ENCODE measurements at places on chromosomes 7 and 10. TPM values are rescaled to one million over a fixed set of nuclear protein-coding genes. Genes with fewer than 3 reads are reported as not detected.

GRCh38 chr7:15925608-15926007 lies 239.1 kb upstream of the MEOX2 start:
- no peak overlapping the region for H3K27ac ChIP-seq
- no peaks in the 10 kb centered on the region for H3K4me1 ChIP-seq
- no peaks in the 10 kb centered on the region for H3K36me3 ChIP-seq
- no peak for DNase-seq
- H3K27me3 ChIP-seq, result no peaks in the 10 kb centered on the region

DNA sequence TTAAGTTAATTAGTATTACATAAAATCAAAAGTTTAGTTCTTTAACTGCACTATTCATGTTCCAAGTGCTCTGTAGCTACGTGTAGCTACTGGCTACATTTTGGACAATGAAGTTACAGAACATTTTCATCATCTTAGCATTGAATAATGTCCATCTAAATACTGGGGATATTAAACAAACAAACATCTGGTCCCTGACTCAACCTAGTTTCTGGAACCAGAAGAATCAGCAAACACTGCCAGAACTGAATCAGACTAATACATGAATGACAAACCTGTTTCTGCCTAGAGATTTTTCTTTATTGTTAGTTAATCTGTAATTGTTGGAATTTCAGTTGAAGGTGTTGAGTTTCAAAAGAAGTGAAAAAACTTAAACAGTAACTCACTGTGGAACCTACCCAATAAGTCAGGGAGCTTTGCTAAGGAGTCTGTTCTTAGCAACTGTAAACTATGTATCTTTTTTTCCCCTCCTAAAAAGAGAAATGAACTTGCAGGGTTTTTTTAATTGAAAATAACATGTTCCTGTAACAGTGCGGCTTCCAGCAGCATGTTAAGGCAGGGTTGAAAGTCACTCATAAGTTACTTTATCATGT lies 58.3 kb downstream of the CDK13 start:
- DNase-seq, result no peak
- H3K27me3 ChIP-seq, result no peaks in the 10 kb centered on the region
- peaks cover 16% of the 10 kb centered on the region for H3K36me3 ChIP-seq
- H3K4me1 ChIP-seq, result peaks cover 9% of the 10 kb centered on the region
- H3K27ac ChIP-seq, result no peak overlapping the region

DNA sequence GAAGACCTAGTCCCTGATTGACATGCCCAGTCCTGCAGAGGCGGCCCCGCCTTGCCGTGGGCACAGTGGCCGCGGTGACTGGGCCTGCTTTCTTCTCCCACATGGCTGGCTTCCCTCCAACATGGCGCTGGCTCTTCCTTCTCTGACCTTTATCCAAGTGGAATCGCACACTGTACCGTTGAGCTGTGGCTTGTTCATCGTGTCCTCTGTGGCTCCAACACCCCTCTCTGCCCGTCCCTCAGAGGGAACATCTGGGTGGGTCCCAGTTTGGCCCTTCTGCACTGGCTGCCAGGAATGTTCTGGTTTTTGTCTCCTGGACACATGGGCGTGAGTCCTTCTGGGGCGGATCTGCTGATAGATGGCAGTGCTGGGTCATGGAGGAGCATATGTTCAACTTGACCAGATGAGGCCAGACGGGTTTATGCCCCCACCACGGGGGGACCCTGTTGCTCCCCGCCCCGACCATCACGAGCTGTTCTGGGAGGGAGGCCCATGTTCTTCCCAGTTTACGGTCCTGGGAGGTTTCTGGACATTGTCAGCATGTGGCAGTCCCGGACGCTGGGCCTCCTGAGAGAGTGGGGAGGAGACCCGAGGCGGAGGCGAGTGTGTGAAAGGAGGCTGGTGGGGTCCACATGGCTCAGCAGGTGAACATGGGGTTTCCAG lies 63.5 kb downstream of the LHPP start:
- H3K27me3 ChIP-seq, result no peaks in the 10 kb centered on the region
- H3K27ac ChIP-seq, result no peak overlapping the region
- no peaks in the 10 kb centered on the region for H3K36me3 ChIP-seq

GRCh38 chr10:101032637-101033224 lies 1.7 kb downstream of the SFXN3 start:
- H3K27me3 ChIP-seq, result peaks cover 18% of the 10 kb centered on the region
- H3K4me1 ChIP-seq, result peaks cover 27% of the 10 kb centered on the region
- H3K36me3 ChIP-seq, result peaks cover 28% of the 10 kb centered on the region
- peak overlapping the region; percentile 95 for H3K27ac ChIP-seq

- no peak overlapping the region for H3K27ac ChIP-seq
- H3K36me3 ChIP-seq, result no peaks in the 10 kb centered on the region
- peaks cover 12% of the 10 kb centered on the region for H3K4me1 ChIP-seq
- no peak for DNase-seq
Observed at GRCh38 chr7:42947521-42947920, 15.3 kb downstream of the MRPL32 start.

GRCh38 chr7:16422103-16422435 lies 731 bp upstream of the CRPPA start:
- no peak overlapping the region for H3K27ac ChIP-seq
- H3K27me3 ChIP-seq, result peaks cover 5% of the 10 kb centered on the region
- no peak for DNase-seq
- peak overlapping the region; percentile 66 for H3K4me3 ChIP-seq
- peaks cover 3% of the 10 kb centered on the region for H3K36me3 ChIP-seq

- no peak for DNase-seq
- H3K36me3 ChIP-seq, result peaks cover 15% of the 10 kb centered on the region
- no peak overlapping the region for H3K4me3 ChIP-seq
- H3K27ac ChIP-seq, result no peak overlapping the region
- peaks cover 2% of the 10 kb centered on the region for H3K27me3 ChIP-seq
- peaks cover 24% of the 10 kb centered on the region for H3K4me1 ChIP-seq
Observed at GRCh38 chr7:92973293-92973731, 136.9 kb upstream of the CDK6 start.

GRCh38 chr7:130667593-130668257 lies 823 bp downstream of the COPG2 start:
- H3K27me3 ChIP-seq, result no peaks in the 10 kb centered on the region
- DNase-seq, result no peak
- peak overlapping the region; percentile 88 for H3K4me3 ChIP-seq
- peaks cover 22% of the 10 kb centered on the region for H3K4me1 ChIP-seq

DNA sequence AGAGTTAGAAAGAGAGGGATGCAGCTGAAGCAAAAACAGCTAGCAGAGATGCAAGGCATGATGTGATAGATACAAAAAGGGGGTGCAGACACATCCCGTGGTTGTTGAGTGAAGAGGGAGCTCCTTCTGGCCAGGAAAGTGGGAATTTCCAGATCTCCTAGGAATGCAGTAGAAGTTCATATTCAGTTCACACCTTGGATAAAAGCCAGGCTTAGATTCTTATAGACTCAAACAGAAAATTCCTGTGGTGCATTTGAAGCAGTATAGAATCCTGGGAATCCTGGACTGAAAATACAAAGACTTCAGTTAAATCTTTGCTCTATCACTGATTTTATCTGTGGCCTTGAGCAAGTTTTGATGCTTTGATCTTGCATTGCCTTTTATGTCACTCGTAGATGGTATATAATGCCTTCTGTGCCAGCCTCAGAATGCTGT lies 33.9 kb downstream of the SGPL1 start:
- no peak for DNase-seq
- no peaks in the 10 kb centered on the region for H3K27me3 ChIP-seq
- H3K27ac ChIP-seq, result no peak overlapping the region

GRCh38 chr7:26159243-26159642 lies 7.2 kb downstream of the NFE2L3 start:
- no peak for DNase-seq
- H3K27me3 ChIP-seq, result no peaks in the 10 kb centered on the region

DNA sequence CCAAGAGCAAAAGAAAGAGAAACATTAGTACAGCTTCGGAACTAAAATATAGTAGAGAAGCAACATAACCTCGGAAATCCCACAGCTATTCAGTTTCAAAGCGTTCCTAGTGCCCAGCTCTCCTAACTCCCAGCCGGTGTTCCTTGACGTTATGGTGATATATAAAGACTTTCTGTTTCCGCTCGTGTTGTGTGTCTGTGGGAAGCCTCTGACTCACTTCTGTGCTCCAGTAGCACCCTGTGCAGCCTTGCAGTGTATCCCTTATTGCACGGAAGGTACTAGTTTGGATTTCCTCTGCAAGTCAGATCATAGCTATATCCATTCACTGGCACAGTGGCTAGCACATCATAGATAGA lies 535 bp downstream of the ASAH2B start:
- peak overlapping the region; percentile 93 for H3K27ac ChIP-seq
- peak overlapping the region; percentile 98 for H3K4me3 ChIP-seq
- peaks cover 17% of the 10 kb centered on the region for H3K4me1 ChIP-seq
- H3K36me3 ChIP-seq, result peaks cover 2% of the 10 kb centered on the region
- H3K27me3 ChIP-seq, result peaks cover 15% of the 10 kb centered on the region

DNA sequence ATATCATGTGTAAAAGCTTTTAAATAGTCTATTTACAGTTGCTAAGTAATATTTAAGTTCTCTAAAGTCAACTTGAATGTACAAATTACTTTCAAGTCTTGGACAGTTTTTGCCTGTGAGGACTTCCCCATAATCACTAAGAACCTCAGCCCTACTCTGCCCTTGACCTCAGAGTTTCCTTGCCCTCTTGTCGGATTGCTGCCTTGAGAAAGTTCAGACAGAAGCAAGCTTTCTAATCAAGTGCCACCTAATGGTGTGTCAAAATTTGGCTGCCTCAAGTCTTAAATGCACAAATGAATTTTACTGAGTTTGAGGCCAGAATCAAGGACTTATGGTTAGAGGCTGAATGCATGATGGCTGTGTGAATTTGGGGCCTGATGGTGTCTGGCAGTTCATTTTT lies 88.3 kb upstream of the KAT6B start:
- H3K4me1 ChIP-seq, result peaks cover 26% of the 10 kb centered on the region
- H3K27me3 ChIP-seq, result no peaks in the 10 kb centered on the region
- peaks cover 1% of the 10 kb centered on the region for H3K36me3 ChIP-seq
- no peak overlapping the region for H3K4me3 ChIP-seq
- H3K27ac ChIP-seq, result no peak overlapping the region

DNA sequence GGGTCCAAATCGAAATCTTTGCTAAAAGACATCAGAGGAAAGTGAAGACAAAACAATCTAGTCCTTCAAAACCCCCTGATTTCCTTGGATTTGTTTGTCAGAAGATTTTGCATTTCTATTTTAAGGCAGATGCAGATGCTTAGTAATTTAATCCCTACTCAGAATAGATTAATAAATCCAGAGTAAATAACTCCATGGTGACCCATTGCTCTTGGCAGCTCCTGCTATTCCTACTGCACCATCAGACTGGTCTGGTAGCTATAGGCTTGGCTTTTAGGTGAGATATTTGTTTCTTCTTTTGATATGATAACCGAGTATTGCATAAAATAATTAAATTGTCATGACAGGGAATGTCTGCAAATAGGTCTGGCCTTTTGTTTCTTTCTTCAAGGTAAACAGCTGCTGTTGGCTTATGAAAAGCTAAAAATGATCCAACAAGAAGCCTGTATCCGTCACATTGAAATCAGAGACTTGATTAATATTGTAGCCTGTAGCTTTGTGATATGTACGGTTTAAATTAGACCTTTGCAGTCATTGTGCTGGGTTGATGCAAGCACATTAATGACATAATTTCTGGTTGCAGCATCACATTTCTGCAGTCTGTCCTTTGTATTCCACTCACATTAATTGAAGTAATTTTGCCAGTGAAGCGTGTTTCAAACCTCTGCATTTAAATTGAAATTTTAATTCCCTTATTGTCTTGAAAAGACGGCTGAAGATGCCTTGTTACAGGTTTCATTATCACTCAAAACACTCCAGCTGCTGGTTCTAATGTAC lies 40.7 kb downstream of the EXOC4 start:
- H3K27me3 ChIP-seq, result no peaks in the 10 kb centered on the region
- no peak overlapping the region for H3K27ac ChIP-seq
- no peaks in the 10 kb centered on the region for H3K4me1 ChIP-seq
- DNase-seq, result no peak

GRCh38 chr7:139813151-139813550 lies 15.9 kb upstream of the TBXAS1 start:
- H3K27me3 ChIP-seq, result peaks cover 2% of the 10 kb centered on the region
- DNase-seq, result no peak
- H3K27ac ChIP-seq, result no peak overlapping the region
- peaks cover 2% of the 10 kb centered on the region for H3K36me3 ChIP-seq

DNA sequence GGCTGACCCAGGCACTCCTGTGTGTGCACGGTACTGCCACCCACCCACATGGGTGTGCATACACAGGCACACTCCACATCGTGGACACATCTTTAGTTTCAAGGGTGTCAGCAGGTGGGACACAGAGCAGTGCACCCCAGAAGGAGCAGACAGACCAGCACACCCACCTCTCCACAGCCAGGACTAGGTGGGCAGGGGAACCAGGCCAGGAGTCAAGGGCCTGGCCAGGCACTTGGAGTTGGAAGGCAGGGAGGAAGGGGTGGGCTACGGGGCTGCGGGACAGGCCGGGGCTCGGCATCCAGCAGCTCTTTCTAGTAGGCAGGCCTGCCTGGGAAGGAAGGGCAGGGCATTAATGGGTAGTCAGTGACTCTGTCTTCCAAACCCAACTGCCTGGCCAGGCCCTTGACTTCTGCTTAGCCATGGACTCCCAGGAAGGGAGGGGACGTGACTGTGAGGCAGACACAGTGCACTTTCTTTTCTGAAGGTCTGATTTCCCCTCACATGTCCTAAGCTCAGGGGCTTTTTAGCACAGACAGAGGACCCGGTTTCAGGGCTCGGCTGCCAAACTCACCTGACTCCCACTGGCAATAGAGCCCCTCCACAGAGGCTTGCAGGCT lies 14.6 kb downstream of the RASGEF1A start:
- H3K36me3 ChIP-seq, result no peaks in the 10 kb centered on the region
- H3K4me1 ChIP-seq, result peaks cover 6% of the 10 kb centered on the region
- no peak overlapping the region for H3K27ac ChIP-seq
- DNase-seq, result no peak
- H3K27me3 ChIP-seq, result peaks cover 10% of the 10 kb centered on the region

- H3K27ac ChIP-seq, result no peak overlapping the region
- DNase-seq, result no peak
- H3K27me3 ChIP-seq, result no peaks in the 10 kb centered on the region
- no peak overlapping the region for H3K4me3 ChIP-seq
Observed at GRCh38 chr7:1548438-1548831, 7.6 kb downstream of the TMEM184A start.

The H2BK1 gene
- total RNA-seq, result not detected

The BEND7 gene
- total RNA-seq, result not detected

The DCLRE1C gene
- total RNA-seq, result 20.9 TPM

The SFRP4 gene
- not detected for total RNA-seq

The LRGUK gene
- total RNA-seq, result not detected

The LIPJ gene
- not detected for total RNA-seq

The FKBP6 gene
- total RNA-seq, result not detected

The SPDYE2 gene
- not detected for total RNA-seq

The VSTM4 gene
- total RNA-seq, result 0.20 TPM

The ZEB1 gene
- 79.8 TPM for total RNA-seq

The GHRHR gene
- total RNA-seq, result not detected

The POU6F2 gene
- total RNA-seq, result not detected
